KBM-7 (cell line): ENCODE measurements at places on chromosomes 6 and 20.

DNA sequence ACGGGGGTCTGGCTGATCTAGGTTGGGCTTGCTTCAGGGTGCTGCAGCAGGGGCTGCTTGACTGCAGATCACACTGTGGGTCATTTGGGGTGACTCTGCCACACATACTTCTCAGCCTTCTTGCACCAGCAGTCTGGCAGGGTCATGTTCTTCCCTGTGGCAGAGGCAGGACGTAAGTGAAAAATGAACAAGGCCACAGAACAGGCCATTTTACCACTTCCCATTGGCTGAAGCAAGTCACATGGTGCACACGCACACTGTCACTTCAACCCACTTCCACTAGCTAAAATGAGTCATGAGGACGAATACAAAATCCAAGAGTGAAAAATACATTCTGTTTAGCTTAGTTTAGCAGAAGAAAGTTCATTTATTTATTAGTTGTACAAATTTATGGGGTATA is 168.6 kb upstream of the GGTLC1 start:
- no peak for DNase-seq

DNA sequence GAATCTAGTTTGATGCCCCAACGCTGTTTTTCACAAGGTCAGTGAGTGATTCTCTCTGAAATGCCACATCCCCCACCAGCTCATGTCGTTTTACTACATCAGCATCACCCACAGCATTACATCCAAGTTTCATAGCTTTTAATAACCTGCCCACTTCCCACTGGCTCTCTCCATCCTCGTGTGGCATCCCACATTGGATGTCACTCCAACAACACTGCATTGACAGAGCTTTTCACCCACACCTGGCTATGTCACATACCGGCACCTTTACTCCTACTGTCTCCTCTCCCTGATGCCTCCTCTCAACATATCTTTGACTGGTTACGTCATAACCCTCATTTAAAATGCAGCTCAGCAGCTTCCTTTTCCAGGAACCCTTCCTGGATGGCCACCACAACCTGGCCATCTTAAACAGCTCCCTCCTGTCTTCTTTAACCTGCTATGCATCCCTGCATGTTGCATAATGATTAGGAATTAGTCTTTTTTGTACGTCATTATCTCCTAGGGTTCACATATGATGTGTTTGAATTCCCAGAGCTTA is 5.0 kb upstream of the ADTRP start:
- no peak for DNase-seq

DNA sequence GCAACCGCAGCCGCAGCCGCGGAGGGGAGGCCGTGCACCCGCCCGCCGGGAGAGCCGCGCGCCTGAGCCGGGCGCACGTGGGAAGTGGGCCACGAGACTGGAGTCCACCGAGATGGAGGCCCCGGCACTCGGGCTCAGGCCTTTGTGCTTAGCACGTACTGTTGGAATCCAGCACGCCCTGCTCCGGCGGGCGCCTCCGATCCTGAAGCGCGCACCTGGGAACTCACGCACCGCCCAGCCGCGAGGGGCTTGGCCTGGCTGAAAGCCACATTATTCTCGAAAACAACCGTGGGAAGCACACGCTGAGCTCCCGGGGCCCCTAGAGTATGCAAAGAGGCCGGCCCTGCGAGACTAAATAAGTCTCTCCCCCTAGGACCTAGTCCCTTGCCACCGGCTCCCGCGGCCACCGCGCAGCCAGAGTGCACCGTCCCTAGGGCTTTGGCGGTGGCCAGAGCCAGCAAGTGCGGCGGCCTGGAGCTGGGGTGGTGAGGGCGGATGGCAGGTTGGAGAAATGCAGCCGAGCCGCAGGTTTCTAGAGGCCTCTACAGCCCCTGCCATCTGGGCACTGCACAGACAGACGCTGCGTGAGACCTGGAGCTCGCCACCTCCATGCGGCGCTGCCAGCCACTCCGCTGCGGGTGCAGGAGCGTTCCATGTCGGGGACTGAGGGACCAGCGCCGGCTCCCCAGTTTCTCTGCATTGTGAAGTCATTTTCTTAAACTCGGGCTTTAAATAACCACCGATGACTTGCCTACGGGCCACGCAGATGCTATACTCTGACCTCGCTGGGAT is 42.0 kb upstream of the LY86 start:
- no peak for DNase-seq

GRCh38 chr6:51459958-51460357 is 627.5 kb downstream of the PKHD1 start:
- no peak for DNase-seq

- no peak for DNase-seq
Measured at GRCh38 chr6:88211446-88211845, 45.3 kb upstream of the CNR1 start.

DNA sequence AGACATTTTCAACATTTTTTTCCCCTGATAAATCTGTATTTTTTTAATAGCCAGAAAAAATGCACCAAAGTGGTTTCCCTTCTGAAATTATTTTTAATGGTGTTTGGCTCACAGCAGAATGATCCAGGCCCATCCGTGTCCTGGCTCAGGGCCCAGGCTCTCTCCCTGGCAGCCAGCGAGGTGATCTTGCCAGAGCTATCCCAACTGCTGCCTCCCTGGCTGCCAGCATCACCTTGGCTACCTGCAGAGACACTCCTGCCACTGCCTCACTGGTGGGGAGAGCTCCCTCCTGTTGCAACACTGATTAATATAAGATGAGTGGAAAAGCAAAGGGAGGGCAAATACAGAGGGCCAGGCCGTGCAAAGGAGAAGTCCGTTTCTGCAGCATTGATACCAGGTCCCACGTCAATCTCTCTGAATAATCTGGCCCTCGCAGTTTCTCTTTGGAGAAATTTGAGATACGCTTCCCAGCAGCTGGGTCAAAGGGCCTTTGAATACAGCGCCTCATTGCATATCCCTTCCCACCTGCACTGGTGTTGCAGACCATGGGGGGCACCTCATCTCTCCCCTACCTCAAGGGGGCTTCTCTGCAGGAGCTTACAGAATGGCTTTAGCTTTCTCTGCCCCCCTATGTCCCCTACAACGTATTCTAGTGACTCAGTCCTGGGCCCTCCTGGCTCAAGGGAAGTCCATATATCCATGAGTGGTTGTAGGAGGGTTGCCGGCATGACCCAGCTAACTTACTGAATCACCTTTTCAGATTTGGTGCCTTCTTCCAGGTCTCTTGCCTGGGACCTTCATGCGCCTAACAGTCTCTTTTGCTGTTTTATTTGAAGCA is 12.8 kb upstream of the DSTN start:
- DNase-seq: no peak

- no peak for DNase-seq
Measured at GRCh38 chr20:6053776-6054688, at the start of gene LRRN4. LRRN4 (minus strand) TSS chr20:6054060; CDS start chr20:6052799, 1,261 bp downstream.

DNA sequence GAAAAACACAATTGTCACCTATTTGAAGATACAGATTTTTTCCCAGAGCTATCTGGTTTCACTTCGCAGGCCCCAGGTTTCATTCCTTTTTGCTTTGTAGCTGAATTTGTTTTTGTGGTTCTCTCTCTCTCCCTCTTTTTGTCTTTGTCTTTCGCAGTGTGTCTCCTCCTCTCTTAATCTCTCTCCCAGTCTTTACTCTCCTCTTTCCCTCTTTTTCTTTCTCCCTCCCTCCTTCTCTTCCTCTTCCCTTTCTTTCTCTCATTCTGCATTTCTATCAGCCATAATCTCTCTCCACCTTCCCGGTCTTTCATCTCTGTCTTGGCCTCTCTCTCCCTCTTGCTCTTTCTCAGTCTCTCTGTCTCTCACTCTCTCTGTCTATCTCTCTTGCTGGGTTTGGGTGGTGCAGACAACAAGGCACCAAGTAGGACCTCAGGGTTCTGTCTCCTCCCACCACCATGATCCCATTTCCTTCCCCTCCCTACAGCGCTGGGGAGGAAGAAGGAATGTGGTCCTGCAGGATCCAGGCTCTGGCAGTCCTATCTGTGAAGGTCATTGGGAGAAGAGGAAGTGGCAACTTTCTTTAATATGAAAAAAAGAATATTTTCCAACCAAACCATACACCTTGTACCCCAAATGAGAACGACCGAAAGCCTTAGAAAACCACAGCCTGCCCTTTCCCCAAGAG is 63.2 kb downstream of the BANF2 start:
- no peak for DNase-seq

GRCh38 chr6:142013287-142013686 is 119.4 kb upstream of the GJE1 start:
- no peak for DNase-seq

- no peak for DNase-seq
Measured at GRCh38 chr6:22766979-22767378, 197.6 kb downstream of the HDGFL1 start.

DNA sequence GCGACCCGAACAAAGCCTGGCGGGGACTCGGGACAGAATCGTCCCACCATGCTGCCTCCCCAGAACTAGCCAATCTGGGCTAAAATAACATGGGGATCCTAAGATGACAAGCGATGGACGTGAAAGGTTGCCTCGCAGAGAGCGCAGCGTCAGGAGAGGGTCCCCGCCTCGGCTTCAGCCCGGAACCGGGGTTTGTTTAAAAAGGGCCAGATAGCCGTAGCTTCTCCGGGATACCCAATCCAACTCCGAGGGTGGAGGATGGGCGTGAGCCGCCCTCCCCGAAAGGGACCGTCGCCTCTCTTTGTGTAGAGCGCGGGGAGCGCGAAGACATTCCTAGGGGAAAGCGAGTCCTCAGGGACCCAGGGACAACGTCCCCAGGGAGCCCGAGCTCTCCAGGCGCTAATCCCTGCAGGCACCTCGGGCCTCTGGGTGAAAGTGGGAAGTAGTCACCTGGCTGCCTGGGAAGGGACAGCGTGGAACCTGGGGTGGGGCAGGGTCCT is 643 bp downstream of the CD24 start:
- DNase-seq: no peak

DNA sequence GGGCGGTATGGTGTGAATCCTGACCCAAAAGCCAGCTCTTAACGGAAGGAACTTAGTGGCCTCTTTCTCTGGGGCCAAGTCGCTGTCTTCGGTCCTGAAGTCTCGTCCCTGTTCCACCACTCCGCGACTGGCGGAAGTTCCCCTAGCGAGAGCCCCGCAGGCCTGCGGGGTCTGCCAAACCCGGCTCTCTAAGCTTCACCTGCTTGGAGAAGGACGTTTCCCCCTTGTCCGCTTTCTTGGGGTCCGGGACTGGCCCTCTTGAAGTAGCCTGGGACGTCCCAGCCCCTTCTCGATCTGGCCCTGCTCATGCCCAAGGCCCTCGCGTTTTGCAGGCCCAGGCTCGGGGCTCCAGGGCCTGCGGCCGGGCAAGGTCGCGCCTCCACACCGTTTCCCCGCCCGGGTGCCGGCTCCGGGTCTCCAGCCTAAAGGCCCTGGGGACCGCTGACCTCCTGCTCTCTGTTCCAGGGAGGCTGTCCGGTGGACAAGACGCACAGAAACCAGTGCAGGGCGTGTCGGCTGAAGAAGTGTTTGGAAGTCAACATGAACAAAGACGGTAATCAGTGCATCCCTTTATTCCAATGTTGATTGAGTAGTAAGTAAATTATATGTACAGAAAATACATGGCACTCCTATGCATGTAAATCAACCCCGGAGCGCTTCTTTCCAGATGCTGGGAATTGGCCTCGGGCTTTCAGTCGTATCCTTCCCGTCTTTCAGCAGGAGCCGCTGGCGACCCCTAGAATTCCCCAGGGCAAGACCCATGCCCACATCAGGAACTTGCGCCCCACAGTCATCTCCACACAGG is 8.8 kb downstream of the NR2E1 start:
- peak; percentile 64 for DNase-seq

DNA sequence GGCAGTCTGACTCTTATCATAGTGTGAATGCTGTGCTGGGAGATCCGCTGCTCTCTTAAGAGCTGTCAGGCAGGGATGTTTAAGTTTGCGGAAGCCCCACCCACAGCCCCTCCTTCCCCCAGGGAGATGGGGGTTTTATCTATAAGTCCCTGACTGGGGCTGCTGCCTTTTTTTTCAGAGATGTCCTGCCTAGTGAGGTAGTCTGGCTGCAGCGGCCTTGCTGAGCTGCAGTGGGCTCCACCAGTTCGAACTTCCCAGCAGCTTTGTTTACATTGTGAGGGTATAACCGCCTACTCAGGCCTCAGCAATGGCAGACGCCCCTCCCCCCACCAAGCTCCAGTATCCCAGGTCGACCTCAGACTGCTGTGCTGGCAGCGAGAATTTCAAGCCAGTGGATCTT is 75.7 kb upstream of the UST start:
- no peak for DNase-seq

- no peak for DNase-seq
Measured at GRCh38 chr6:19399406-19399805, 437.8 kb upstream of the ID4 start.

DNA sequence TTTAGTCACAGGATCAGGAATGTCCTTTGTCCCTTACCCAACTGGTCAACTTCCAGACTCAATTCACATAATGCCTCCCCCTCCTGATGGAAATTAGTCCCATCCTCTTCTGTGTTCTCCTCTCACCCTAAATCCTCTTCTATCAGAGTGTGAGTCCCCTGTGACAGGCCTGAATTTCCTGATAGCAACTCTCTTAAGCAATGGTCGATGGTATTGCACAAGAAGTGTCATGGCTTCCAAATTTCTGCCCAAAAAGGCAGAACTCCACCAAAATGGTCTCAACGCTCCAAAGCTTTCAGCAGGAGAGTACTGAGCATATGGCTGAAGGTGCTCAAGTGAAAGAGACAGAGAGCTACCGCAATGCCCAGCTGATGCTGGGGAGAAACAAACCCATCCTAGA is 2.4 kb downstream of the PREP start:
- DNase-seq: no peak

- DNase-seq: peak; percentile 87
Measured at GRCh38 chr20:36645998-36646397, at the start of gene SLA2. SLA2 (minus strand) TSS chr20:36646196; CDS start chr20:36641335, 4,861 bp downstream.

DNA sequence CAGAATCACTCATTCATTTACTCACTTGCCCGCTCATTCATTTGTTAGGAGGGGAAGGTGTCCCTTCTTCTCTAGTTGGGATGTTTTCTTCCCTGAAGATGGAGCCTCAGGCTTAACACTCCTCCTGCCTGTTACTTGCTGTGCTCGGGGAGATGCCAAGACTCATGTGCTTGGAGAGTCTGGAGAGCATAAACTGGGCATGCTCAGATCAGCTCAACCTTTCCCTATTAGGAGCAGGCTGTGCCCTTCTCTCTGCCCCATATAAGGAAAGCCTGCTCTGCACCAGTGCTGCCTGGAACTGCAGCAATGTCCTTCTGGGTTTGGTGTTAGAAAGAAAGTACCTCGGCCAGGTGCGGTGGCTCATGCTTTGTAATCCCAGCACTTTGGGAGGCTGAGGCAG is 18.0 kb upstream of the UBE2V1 start:
- DNase-seq: no peak

DNA sequence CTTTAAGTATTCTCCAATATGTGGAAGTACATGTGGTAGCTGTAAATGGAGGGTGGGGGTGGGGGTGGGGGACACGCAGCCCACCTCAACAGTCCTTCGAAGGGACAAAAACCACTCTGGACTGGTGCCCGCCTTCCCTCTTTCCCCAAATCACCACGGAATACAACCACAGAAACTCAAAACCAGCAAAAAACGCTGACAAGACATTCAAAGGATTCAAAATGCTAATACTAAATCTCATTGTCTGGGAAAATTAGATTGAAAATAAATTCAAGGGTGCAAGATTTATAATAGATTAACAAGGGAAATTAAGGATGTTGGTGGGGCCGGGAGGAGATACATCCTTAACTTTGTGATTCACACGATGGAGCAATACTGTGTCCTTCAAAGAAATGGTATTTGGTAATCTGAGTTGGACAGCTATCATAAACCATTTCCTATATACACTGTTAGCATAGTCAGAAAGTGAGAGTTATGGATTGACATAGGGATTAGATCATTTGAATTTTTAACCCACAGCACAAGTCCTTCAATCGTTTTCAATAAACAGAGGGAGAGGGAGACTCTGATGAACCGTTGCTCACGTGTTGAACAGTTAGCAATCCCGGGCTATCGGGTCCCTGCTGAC is 766 bp upstream of the TBC1D22B start:
- no peak for DNase-seq

- DNase-seq: no peak
Measured at GRCh38 chr6:70680396-70680795, 12.7 kb downstream of the SMAP1 start.
